ENCODE measurements at places on chromosomes 4 and X.

DNA sequence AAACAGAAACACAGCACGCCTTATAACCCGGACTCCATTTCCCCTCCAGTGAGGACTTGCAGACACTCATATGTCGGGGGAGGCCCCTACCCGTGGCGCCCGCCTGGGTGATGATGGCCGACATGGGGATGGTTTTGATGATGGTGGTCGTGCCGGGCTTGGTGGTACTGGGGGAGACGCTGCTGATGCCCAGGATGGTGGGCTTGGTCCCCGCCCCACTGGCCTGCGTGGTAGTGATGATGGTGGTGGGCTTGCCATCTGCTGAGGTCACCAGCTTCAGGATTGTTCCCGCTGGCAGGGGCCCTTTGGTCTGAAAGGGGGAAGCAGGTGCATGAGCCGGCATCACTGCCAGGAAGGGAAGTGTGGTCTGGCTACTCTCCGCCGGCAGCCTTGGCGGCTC lies 12.8 kb upstream of the RENBP start:
- no peak for DNase-seq

DNA sequence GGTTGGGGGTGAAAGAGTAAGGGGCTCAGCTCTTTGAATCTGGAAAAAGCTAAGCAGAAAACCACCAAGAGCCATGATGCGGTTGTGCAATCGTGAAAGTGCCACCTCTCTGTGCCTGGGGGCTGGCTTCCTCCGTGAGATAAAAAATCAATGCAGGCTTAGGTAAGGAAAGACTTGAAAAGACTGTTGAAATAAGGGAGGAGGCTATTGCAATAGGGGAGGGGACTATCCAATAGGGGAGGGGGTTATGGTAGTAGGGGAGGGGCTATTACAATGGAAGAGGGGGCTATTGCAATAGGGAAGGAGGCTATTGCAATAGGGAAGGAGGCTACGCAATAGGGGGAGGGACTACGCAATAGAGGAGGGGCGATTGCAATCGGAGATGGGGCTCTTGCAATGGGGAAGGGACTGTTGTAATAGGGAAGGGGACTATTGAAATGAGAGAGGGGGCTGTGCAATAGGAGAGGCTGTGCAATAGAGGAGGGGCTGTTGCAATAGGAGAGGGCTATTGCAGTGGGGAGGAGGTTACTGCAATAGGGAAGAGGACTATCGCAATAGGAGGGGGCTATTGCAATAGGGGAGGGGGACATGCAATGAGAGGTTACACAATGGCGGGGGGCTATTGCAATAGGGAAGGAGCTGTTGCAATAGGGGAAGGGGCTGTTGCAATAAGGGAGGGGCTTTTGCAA lies 162.3 kb upstream of the PSAPL1 start:
- peak; percentile 13 for DNase-seq

- DNase-seq: no peak
Observed at GRCh38 chrX:148917441-148917840, 417.0 kb downstream of the AFF2 start.

DNA sequence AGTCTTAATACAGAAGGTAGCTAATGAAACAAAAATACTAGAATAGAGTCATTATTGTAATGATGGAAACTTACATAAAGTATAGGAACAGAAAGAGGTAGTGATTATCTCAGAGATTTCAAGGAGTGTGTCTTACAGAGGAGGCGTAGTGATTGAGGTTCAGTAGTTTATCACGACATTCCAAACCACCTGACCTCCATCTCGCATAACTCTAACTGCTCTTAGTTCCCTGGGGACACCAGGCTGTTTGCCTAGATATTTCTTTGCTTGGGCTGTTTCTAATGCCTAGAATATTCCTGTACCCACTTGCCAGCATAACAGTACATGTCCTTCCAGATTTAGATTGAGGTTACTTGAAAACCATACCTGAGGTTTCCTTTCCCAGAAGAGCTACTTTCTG lies 29.1 kb downstream of the STAG2 start:
- no peak for DNase-seq

DNA sequence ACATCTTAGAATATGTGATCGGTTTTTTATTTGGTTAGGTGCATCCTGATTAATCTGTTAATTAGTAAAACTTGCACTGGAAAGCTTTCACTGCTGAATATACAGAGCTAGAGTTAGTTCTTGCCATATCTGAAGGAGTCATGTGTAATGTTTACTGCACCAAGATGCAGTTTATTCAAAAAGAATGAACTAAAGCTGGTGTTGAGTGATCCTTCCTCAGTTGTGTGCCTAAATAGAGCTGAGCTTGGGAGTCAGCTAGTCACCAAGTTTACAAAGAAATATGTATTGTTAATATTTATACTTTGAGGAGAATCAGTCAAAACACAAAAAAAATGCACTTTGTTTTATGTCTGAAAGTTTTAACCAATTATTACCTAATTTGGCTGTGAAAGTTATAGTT lies 54.1 kb upstream of the FHDC1 start:
- no peak for DNase-seq
